Midbrain (tissue), 1 donor: ENCODE measurements at places on chromosomes 3 and 15.

GRCh38 chr3:37320276-37320675, 145.9 kb upstream of the LRRFIP2 start:
- no peak for DNase-seq

GRCh38 chr3:143590660-143591059, 257.6 kb downstream of the SLC9A9 start:
- no peak for DNase-seq

DNA sequence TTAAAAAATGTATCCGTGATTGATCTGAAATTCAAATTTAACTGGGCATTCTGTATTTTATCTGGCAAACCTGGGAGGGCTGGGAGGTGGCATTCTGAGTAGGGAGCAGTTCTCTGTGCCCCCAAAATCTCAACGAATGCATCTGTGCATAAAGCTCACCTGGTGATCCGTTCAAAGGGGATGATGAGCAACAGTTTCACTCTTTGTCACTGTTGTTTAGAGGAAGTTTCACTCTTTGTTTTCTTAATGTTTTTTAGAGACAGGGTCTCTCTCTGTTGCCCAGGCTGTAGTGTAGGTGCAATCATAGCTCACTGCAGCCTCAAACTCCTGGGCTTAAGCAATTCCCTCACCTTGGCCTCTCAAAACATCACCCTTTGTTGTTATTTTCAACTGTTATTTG, 186.7 kb downstream of the SSR3 start:
- no peak for DNase-seq

DNA sequence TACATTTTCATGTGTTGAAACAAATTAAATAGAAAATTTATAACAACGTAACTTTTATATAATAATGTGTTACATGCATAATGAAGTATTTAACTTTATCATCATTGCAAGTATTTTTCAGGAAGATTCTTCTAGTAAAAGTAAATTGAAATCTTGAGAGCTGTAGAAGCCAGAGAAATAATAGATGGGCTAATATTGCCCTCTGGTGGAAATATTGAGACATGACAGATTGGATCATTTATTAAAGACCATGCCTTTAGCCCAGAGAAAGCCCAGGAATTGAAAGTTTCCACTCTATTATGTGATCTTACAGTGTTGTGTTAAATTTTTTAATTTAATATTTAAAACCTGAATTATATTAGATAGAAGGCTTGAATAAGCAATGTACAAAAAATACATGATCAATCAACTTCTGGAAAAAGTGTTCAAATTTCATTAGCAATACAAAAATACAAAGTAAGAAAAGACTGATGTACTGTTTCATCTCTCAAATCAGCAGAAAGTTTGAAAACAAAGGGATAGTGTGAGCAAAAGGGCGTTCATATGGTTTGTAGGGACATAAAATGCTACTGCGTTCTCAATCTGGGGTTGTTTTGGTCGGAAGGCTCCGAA, 52.7 kb upstream of the SPTSSB start:
- peak; percentile 61 for DNase-seq

GRCh38 chr3:145015253-145015652, 1043.6 kb downstream of the DIPK2A start:
- no peak for DNase-seq

DNA sequence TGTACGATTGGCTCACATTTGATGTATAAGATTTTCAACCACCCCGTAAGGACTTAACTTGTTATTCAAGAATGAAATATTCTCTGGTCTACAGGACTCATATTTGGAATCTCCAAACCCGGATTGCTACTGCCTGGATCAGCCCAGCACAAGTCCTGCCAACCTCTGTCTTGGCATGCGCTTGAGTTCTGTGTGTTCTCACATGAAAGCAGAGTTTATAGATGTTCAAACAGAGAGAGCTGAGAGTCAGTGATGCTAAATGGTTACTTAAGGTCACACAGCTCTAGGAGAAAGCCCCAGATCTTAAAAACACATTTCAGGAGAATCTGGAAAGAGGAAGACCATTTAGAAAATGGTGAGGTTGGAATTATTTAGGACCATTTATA, 268.0 kb upstream of the TBL1XR1 start:
- DNase-seq: peak; percentile 18

GRCh38 chr3:23830869-23831484, 25.2 kb downstream of the UBE2E1 start:
- DNase-seq: no peak
